ENCODE measurements at places on chromosomes 13 and 19.

- DNase-seq, result no peak
Observed at GRCh38 chr13:88800505-88800904, 1129.3 kb downstream of the SLITRK5 start.

- no peak for DNase-seq
Observed at GRCh38 chr13:94248454-94249228, 230.8 kb downstream of the DCT start.

- DNase-seq, result no peak
Observed at GRCh38 chr13:93806861-93807260, 580.3 kb downstream of the GPC6 start.

- DNase-seq, result no peak
Observed at GRCh38 chr13:79560954-79561353, 80.0 kb downstream of the NDFIP2 start.

DNA sequence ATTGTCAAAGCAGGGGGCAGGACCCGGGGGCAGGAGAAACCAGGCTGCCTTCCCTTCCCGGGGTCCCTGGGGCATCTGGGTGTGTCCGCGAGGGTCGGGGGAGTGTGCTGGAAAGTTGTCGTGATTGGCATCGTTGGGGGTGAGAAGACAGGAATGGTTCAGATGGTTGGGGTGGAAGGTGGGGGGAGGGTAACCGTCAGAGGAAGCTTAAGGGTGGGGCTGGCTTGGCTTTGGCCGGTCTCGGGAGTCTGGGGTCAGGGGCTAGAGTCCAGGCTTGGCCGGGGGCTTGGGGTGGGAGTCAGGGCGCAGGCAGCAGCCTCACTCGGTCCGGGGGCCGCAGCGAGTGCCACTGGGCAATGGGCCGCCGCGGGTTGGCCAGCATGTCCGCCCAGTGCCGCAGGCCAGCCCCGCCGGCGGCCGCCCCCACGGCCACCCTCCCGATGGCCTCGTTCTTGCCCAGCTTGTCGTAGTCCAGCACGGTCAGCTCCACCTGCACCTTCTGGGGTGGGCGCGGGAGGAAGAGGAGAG lies 6.8 kb upstream of the DNAAF3 start:
- DNase-seq, result no peak

DNA sequence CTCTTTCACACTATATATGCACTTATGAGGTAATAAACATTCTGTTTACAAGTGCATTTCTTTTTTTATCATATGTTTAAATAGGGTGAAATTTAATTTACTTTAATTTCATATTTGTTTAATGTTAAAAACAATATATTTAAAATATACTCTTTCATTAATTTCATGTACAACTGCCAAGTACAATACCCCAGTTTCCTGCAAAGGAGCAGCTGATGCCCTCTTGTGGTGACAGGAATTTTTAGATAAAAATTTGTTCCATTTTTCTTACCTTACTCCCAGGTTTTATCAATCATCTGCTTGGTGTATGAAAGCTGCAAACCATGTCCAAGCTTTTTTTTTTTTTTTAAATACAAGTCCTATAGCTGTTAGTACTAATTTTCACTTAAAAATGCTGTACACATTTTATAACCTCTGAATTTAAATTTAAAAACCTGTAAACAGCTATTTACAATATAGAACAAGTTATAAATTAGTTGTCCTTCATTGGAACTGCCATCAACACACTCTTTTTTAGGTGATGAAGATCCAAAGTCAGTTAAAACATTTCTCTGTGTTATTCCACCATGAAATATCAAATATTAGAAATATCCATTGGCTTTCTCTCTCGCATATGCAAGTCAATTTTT lies 4.9 kb downstream of the PCDH20 start:
- DNase-seq, result no peak

Data from NCI-H1436 treated with DMSO at 0.1 percent for 48 hours (cell line).